NCI-H187 (cell line): ENCODE measurements at places on chromosomes 6 and 20.

DNA sequence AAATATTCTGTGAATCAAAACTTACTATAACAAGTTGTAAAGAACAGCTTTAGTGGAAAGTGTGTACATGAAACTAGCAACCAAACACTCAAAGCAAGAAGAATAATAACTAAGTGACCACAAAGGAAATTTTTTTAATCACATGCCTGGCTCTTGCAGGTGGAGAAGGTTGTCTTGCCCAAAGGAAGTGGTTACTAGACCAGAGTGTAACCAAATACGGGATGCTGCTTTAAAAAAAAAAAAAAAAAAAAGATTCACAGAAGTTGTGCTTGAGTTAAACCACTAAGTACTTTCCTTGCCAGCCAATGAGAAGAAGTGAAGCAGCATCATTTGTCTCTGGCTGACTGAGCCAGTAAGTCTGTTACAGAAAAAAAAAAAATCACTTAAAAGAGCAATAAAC, 19.1 kb upstream of the HLA-DQB1 start:
- no peak for DNase-seq

DNA sequence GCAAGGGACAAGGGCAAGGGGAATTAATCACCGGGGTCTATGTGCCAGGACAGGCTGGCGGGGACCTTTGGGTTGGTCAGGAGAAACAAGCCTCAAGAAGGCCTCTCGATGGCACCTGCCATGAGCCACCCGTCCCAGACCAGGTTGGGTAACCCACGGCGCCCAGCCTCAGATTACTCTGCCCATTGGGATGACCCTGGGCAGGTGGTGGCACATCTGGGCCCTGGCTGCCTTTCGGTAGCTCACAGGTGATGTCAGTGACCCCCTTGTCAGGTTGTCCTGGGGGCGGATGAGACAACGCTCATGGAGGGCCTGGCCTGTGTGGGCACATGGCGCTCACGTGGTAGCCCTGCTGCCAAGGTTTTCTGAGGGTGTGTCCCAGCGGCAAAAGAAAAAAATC, 152.2 kb downstream of the SYCP2 start:
- no peak for DNase-seq

DNA sequence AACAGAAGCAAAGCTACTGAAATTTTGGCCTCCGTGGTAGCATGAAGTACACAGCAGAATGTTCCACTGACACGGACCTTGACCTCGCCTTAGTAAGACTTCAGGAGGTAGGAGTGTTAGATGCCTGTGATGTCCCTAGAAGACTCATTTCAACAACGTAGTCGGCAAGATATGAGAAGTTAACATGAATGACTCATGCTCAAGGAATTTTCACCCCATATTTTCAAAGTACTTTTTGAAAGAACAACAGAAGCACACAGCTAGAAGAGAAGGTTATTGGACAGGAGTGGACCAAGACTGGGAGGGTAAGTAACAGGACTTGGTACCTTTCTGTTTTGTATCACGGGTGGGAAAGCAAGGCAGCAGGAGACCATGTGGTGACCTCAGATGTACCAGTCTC, 78.0 kb downstream of the DZANK1 start:
- DNase-seq, result no peak

DNA sequence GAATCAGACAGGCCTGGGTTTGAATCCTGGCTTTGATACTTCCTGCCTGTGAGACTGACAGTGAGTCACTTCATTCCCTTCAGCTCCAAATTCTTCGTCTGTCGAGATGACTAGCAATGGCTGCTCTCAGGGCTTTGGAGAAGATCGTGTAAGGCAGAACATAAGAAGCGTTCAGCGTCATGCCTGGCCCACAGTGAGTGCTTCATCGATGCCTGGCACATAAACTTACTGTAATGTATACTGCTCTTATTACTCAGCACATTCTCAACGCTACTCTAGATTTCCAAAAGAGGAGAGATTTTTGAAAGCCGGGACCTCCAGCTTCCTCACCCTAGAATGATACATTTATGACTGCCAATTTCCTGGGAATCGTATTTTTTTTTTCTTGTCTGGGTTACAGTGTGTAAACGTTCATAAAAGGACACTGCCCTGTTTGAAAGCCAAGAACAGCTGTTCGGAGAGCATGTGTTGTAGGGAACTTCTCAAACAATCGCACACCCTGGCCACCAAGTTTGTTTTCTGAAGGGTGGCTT, 16.2 kb upstream of the BCAS1 start:
- DNase-seq, result no peak

DNA sequence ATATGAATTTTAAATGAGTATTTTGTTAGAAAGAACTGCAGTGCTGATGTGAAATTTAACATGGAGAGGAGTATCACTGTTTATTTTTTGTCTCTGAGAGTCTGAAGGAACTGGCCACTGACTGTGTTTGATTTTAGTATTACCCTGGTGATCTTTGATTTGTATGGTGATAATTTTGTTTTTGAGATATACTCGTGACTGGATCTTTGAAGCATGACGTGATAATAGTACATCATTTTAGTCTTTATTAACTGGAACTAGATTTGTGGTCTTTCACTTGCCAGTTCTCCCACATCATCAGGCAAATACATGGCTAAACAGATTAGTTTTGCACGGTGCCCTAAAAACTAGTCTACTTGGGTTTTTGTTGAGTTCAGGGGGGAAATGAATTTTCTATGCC, 55.5 kb downstream of the ARID1B start:
- no peak for DNase-seq

- no peak for DNase-seq
Observed at GRCh38 chr6:166304106-166304505, 4.1 kb downstream of the PRR18 start.

DNA sequence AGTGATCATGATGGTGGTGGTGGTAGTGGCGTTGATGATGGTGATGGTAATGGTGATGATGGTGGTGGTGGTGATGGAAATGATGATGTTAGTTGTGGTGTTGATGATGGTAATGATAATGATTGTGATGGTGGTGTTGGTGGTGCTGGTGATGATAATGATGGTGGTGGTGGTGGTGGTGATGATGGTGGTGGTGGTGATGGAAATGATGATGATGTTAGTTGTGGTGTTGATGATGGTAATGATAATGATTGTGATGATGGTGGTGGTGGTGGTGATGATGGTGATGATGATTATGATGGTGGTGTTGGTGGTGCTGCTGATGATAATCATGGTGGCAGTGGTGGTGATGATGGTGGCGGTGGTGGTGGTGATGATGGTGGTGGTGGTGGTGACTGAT, 51.4 kb downstream of the ARHGAP40 start:
- DNase-seq, result no peak

- DNase-seq, result no peak
Observed at GRCh38 chr6:43798688-43799444, 28.9 kb downstream of the VEGFA start.

- DNase-seq, result no peak
Observed at GRCh38 chr20:8007490-8007889, 12.1 kb downstream of the TMX4 start.

DNA sequence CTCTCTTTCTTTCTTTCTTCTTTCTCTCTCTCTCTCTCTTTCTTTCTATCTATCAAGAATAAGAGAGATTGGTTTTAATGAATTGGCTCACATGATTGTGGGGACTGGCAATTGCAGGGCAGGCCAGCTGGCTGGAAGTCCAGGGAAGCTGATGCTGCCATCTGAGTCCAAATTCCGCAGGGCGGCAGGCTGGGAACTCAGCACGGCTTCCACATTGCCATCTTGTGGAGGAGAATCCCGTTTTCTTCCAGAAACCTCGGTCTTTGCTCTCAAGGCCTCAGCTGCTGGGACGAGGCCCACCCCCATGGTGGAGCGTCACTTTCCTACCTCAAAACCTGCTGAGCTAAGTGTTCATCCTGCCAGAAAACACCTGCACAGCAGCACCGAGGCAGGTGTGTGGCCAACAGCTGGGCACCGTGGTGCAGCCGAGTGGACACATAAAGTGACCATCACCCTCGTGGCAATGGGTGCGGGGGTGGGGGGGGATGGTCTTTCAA, 58.8 kb upstream of the SLCO4A1 start:
- no peak for DNase-seq

GRCh38 chr6:10381133-10381829, 33.6 kb downstream of the TFAP2A start:
- DNase-seq, result no peak

DNA sequence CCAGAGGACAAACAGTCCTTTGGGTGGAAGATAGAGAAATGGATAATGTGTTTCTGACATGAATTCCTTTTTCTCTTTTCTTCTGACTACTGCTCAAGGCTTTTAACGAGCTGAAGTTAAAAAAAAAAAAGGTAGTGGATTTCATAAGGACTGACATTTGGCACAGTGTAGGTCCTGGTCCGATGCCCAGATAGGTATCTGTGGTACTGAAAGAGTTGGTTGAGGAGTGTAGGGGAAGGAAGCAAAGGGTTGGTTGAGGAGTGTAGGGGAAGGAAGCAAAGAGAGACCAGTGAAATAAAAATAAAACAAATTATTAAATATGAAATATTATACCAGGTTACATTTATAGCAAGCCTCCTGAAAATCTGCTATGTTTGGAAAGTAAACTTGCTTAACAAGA, 11.8 kb downstream of the UTRN start:
- DNase-seq, result no peak

DNA sequence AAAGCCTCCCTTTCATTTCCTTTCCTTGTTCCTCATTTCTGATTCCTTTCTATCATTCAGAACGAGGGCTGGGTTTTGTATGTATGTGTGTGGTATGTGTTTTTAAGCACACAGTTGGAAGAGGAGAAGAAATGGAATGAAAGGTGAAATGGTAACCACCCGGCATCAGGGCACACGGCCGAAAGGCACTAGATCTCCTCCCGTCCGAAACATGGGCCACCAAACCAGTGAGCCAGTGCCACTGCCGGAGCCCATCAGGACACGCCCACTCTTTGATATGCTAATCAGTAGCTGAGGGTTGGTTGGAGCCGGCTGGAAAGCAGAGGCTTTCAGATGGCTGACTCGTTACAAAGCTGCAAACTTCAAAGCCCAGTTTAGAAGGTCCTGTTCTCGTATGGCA, 228.6 kb upstream of the JARID2 start:
- no peak for DNase-seq

DNA sequence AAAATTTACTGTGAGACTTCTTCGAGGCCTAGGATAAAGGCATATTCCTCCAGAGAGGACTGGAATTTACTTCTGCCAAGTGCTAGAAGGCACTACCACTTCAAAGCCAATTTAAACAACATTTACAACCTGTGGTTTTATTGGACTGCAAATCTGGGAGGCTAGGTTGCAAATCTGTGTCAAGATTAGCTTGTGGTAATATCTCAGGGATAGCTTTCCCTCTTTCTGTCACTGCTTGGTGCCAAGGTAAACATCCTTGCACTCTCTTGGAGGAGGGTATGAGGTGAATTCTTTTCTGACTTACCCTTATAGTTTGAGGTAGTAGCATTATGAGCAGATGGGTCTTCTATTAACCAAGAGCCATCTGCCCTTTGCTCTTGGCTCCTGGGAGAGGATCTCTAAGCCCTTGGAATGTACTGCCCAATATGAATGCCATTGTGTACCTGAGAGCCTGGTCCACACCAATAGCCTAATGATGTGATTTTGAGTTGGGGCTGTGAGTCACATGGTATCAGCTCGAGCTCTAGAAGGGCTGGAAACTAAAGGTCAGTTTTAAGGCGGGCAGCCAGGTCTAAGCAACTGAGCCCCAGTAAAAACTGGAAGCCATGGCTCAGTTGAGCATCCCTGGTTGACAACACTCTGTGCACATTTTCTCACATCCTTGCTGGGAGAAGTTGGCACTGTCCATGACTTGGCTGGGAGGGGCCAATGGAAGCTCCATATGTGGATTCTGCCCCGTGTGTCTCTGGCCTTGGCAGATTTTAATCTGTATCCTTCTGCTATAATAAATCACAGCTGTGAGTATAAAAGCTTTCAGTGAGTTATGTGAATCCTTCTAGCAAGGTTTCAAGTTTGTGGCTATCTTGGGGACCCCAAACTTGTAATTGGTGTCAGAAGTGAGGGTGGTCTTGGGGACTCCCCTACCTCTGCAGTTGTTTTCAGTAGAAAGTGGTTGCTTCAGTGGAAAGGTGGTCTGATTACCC, 188.1 kb downstream of the UBE3D start:
- no peak for DNase-seq

DNA sequence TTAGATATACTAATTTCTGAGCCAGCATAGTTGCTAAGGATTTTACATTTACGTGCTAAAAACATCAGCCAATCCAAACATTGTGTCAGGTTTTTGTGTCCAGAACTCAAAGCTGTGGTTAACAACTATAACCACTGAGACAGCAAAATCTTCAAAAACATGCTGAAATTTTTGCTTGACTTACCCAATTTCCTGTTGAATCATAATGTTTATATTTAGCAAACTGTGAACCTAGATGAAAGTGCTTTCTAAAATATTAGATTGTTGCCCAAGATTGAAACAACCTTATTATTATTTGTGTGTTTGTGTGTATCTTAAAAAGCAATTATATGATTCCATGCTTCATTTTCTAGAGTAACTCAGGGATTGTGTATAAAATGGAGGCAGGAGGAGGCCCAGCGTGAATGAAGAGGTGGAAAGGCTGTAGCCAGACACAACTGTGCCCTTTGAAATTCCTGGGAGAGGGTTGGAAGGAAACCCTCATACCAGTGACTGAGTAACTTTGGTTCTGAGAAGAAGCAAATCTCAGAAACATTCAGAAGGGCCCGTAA, 48.0 kb downstream of the ARMC2 start:
- DNase-seq, result no peak

- no peak for DNase-seq
Observed at GRCh38 chr6:160933256-160933655, 58.3 kb upstream of the MAP3K4 start.

DNA sequence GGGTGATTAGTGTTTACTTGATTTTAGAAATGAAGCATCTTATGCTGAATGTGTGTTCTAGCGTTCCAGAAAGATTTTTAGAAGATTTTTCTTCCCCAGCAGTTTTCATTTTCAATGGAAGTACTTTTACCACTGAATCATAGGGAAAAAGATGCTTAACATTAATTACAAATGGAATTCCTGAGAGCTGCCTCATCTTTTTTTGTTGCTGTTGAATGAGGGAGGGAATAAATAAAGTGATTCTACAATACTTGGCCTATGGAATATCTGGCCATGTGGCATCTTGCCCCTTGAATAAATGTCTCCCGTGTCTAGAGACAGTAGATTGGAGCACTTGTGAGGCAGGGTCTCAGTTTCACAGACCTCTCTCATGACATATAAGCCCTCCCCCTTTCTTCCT, 44.1 kb upstream of the SLC22A1 start:
- DNase-seq, result no peak

GRCh38 chr6:159533568-159533967, 159.5 kb downstream of the SOD2 start:
- DNase-seq, result no peak
